ENCODE measurements at places on chromosomes 1 and 21.

- DNase-seq: no peak
These were observed 7.7 kb downstream of the SLC5A9 start for GRCh38 chr1:48230236-48230635.

DNA sequence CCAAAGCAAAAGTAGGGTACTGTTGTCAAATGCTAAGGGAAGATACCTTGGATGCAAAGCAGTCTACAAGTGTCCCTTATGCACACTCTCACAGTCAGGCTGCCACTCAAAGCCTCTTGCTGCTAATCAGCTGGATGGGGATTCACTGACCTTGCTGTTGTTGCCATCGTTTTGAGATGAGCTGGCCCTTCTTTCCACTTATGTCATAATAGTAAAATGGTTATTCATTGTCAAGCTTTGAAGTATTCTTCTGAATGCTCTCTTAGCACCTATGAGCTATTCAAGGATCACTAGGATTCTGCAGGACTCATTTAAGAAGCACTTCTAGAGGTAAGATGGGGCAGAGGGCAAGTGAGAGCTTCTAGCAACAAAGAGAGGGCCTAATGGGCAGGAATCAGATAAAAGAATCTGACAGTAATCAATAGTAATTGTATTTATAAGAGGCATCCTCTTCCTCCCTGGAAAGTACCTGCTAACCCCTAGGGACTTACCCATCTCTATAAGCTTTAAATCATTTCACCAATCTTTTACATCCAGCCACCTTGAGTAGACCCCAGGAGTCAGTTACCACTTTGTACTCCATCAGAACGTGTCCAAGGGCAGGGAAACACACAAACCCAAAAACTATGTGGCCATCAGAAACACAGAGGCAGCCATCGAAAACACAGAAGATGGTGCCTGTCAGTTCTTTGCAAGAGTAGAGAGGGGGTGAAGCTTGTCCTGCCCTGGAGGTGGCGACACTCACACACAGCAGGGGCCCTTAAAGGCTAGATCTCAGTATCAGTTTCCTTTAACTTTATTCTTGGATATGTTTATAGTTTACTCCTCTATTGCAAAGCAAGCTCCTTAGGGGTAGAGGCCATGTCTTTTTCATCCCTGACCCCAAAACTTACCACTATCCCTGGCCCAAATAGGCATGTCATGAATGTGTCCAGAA is 103.7 kb upstream of the NFIA start:
- peak; percentile 87 for DNase-seq

DNA sequence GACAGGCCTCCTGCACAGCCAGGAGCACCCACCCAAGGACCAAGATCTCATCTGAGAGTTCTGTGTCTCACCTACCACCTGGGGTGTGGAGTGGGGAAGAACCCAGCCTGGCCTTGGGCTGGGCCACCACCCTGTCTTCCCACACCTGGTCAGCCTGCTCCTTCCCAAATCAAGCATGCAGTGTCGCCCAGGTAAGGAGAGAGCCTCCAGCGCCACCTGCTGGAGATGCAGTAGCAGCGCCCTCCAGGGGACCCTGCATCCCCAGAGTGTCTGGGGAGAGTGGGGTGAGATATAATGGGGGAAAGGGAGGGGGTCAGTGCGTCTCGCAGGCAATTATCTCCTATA is 32.3 kb downstream of the KIAA2013 start:
- DNase-seq: peak; percentile 84

DNA sequence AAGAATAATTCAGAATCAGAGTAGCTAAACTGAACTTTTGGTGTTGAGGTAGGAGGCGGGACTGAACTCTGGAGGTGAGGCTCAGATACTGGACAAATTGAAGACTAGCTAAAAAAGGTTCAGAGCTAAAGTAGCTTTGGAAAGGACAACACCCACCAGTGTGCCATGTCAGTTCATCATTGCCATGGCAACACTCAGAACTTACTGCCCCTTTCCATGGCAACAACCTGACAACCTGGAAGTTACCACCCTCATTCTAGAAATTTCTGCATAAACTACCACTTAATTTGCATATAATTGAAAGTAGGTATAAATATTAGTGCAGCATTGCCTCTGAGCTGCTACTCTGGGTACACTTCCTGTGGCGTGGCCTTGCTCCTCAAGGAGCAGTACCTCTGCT is 30.3 kb upstream of the POGK start:
- DNase-seq: no peak

DNA sequence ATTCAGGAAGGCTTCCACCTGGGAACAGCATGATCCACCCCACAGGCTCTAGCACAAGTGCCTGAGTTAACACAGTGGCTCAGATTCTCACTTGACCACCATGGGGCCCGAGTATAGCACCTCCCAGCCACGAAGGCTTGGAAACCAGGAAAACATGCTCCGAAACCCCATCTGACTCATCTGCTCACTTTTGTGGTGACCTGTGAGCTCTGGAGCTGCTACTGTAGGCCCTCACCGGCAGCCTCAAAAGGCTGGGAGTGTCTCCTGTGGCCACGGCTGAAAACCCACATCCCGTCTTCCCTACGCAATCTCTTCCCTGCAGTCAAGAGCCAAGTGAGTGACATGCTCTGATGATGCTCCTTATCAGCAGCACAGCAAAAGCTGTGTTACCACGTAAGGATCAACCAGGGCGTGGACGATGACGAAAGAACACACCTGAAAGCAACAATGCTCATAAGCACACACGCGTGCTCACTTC is 81.4 kb downstream of the TGFBR3 start:
- no peak for DNase-seq

- DNase-seq: no peak
These were observed 82.8 kb downstream of the GLIS1 start for GRCh38 chr1:53655931-53656746.

GRCh38 chr1:33849211-33849610 is 14.7 kb upstream of the HMGB4 start:
- DNase-seq: no peak

DNA sequence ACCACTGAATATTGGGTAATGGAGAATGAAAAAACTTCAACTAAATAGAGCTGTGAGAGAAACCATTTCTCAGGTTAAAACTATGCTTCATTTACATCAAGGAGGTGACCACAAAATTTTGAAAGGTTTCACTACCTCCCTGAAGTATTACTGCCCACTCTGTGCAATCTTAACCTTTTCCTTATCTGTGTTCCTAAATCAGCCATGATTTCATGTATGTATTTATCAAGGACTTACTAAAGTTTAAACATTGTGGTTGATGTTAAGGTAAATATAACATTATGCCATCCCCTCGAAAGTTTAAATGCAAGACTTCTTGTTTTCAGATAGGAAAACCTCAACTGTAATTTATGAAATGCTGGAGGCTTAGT is 84.4 kb downstream of the CLEC20A start:
- no peak for DNase-seq
